Kidney epithelial cell (primary cell): ENCODE measurements at places on chromosomes 1 and 21. TPM values are rescaled to one million over a fixed set of nuclear protein-coding genes. Genes with fewer than 3 reads are reported as not detected.

The PCBP3 gene
- total RNA-seq = 0.55 and 1.3 TPM in 2 replicates

The HES5 gene
- 0.71 TPM in 1 of 2 replicates, not detected in the other for total RNA-seq

The IL19 gene
- total RNA-seq = not detected in 2 replicates

The S100A7 gene
- total RNA-seq = not detected in 2 replicates

The PLA2G2F gene
- 6.9 and 9.2 TPM in 2 replicates for total RNA-seq

The NIBAN1 gene
- 68.5 and 72.8 TPM in 2 replicates for total RNA-seq

The REN gene
- 5.2 and 9.1 TPM in 2 replicates for total RNA-seq

The NR0B2 gene
- not detected in 2 replicates for total RNA-seq

The PDE9A gene
- 3.9 and 4.2 TPM in 2 replicates for total RNA-seq

The ATP6V1G3 gene
- total RNA-seq = not detected in 2 replicates

The SMIM1 gene
- not detected in 2 replicates for total RNA-seq

The C1orf226 gene
- total RNA-seq = 3.7 and 3.9 TPM in 2 replicates

The LIN28A gene
- not detected in 2 replicates for total RNA-seq

The WNT3A gene
- not detected in 2 replicates for total RNA-seq

The DLGAP3 gene
- total RNA-seq = 0.75 and 0.82 TPM in 2 replicates

The DCST1 gene
- total RNA-seq = not detected in 2 replicates

The ZBTB7B gene
- 28.0 and 40.3 TPM in 2 replicates for total RNA-seq

The RNPEP gene
- 75.8 and 97.4 TPM in 2 replicates for total RNA-seq

The PLOD1 gene
- total RNA-seq = 85.7 and 104 TPM in 2 replicates

The TMEM125 gene
- total RNA-seq = 15.7 and 16.2 TPM in 2 replicates

The OR2M3 gene
- not detected in 2 replicates for total RNA-seq

The SLC26A9 gene
- total RNA-seq = not detected in 2 replicates

The DNASE2B gene
- total RNA-seq = not detected in 2 replicates

The SPRR2A gene
- 1.0 and 3.9 TPM in 2 replicates for total RNA-seq

The IGSF5 gene
- 0.17 and 0.48 TPM in 2 replicates for total RNA-seq

The RASAL2 gene
- 18.3 and 20.8 TPM in 2 replicates for total RNA-seq

The FMO4 gene
- total RNA-seq = 0.84 and 1.8 TPM in 2 replicates

The NCMAP gene
- total RNA-seq = 1.2 and 1.5 TPM in 2 replicates

The NBL1 gene
- 71.0 and 76.7 TPM in 2 replicates for total RNA-seq

The RGS4 gene
- total RNA-seq = 6.6 and 20.8 TPM in 2 replicates

The C1orf115 gene
- total RNA-seq = 8.4 and 8.9 TPM in 2 replicates

The SDC3 gene
- total RNA-seq = 36.4 and 49.0 TPM in 2 replicates

The PDPN gene
- 12.2 and 19.2 TPM in 2 replicates for total RNA-seq

The DPT gene
- not detected in 2 replicates for total RNA-seq

The RGS1 gene
- 0.41 TPM in 1 of 2 replicates, not detected in the other for total RNA-seq

The KCNN3 gene
- total RNA-seq = 0.04 and 0.34 TPM in 2 replicates

The OR2L13 gene
- total RNA-seq = not detected in 2 replicates

The MAP3K6 gene
- 8.6 and 12.0 TPM in 2 replicates for total RNA-seq

The BLZF1 gene
- total RNA-seq = 30.5 and 33.0 TPM in 2 replicates

The TTLL10 gene
- 0.27 TPM in 1 of 2 replicates, not detected in the other for total RNA-seq

The NECTIN4 gene
- 13.1 and 13.6 TPM in 2 replicates for total RNA-seq

The LYPLAL1 gene
- total RNA-seq = 15.9 and 20.0 TPM in 2 replicates

The TMCC2 gene
- total RNA-seq = 12.7 and 15.7 TPM in 2 replicates

The IGFN1 gene
- 0.48 and 0.54 TPM in 2 replicates for total RNA-seq

The GLMP gene
- 91.5 and 104 TPM in 2 replicates for total RNA-seq

The NHLH1 gene
- total RNA-seq = 0.08 TPM in 1 of 2 replicates, not detected in the other

The LCE6A gene
- total RNA-seq = not detected in 2 replicates

The AMPD1 gene
- 0.07 TPM in 1 of 2 replicates, not detected in the other for total RNA-seq

The UTS2 gene
- not detected in 2 replicates for total RNA-seq

The OR2T29 gene
- not detected in 2 replicates for total RNA-seq

The GBP3 gene
- 28.5 and 39.4 TPM in 2 replicates for total RNA-seq

The SF3B4 gene
- total RNA-seq = 33.1 and 42.2 TPM in 2 replicates
